HCT116 (cell line): ENCODE measurements at places on chromosomes 12 and 14. TPM values are rescaled to one million over a fixed set of nuclear protein-coding genes. Genes with fewer than 3 reads are reported as not detected.

GRCh38 chr14:41607304-41607775 lies 664 bp downstream of the LRFN5 start:
- no peak for DNase-seq

DNA sequence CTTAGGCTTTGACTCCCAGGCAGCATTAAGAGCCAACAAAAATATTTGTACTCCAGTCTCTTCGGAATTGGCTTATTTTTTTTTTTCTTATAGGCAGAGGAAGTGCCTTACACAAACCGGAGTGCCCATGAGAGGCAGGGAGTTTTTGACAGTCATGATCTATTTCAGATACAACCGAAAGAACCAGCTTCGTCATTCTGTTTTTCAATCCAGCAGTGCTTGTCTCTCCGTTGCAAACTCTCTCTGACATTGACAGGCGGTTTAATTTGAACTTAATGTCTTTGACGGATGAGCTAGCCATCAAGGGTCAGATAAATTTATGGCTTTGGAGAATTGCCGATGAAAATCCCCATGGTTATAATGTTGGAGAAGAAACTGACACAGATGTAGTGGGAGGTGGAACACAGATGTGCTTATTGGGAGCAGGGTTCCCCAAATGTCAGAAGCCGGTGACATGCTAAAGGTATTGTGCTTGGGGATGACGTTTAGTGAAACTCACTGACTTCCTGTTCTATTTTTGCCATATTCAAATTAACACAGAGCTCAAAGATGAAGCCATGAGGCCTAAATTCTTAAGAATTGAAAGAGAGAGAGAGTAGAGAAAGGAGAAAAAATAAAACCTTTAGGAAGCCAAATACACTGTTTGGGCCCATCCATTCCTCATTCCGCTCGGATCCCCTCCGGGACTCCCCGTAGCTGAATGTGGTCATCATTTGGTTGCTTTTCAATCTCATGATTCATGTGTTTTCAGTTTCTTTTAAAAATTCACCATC lies 59.7 kb downstream of the PLXNC1 start:
- DNase-seq: no peak

- DNase-seq: no peak
These were observed 993.5 kb downstream of the SLC6A15 start for GRCh38 chr12:83919081-83919480.

DNA sequence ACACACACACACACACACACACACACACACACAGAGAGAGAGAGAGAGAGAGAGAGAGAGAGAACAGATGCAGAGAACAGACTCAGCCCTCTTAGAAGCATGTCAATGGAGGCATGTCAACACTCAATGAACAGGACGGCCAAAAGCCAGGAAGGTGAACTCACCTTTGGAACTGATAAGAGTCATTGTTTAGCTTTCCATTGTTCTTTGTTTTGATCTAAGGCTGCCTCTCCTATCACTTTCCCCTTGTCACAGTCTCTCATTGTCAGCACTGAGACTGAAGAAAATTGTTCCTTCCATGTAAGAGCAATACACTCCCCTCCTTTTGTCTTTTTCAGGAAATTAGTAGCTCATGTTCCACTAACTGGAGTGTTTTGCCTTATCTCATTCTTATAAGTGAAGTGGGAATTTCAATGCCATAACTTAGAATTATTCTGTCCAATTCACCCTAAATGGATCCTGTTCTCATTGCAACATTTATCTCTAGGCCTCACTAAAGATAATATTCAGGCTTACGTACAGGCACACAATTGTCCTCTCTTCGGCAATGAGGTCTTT lies 218.0 kb downstream of the DUSP6 start:
- DNase-seq: peak; percentile 22

DNA sequence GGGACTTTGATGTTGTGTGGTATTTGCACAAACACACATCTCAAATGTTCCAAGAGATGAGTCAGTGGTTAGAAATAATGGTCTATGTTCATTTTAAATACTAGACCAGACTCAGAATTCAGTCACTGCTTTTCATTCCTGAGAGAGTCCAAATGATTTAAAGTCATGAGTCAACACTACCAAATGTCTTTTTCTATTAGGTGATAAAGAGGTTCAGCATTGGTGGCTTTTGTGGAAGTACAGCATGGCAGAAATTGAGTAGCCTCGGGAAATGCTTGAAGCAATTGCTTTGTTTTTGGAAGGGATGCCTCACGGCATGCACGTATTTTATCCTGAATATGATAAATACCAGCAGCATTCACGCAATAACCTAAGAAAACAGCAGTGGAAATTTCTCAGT lies 115.7 kb downstream of the DIO2 start:
- no peak for DNase-seq

DNA sequence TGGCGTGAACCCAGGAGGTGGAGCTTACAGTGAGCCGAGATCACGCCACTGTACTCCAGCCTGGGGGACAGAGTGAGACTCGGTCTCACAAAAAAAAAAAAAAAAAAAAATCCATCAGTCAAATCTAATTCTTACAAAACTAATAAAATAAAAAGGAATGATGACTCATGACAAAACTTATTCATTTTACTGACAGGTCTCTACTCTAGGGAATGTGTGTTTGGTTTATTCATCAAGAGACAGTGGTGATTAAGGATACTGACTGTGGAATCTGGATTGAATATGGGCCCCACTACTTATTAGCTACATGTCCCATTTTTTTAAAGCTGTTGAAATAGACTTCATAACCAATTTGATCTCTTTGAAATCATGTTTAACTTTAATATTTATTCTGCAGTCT lies 29.3 kb upstream of the GAS2L3 start:
- DNase-seq: no peak

DNA sequence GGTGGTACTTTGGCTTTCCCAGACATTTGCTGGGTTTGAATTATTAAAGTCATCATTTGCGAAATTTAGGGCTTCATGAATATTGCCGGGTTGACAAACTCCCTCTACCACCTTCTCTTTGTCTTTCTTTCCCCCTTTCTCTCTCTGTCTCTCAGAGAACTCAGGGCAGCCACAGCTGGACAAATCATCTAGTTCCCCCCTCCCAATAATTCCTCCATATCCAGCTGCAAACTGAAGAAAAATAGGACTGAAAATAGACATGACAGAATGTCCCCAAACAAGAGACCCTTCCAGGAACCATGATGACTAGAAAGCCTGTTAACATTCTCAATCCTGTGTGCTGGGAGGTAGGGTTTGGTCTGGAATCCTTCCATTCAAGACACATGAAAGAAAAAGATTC lies 67.1 kb upstream of the TBX5 start:
- no peak for DNase-seq

DNA sequence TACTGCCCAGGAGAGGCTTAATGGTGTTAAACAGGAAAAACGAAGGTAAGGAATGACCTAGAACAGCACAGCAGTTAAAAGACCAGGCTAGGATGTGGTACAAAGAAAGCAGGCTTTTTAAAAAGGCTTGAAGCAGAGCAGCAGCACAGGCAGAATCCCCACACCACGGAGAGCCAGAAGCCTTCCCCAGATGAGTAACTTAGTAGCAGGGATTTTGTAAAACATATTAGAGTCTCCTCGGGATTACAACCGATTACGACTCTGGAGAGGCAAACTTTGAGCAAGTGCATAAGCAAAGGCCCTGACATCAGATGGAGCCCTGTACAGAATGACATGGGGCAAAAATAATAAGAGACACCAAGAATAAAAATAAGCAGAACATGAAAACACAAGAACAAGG lies 37.1 kb upstream of the DHRS4 start:
- DNase-seq: no peak

- DNase-seq: no peak
These were observed 267.6 kb upstream of the SFSWAP start for GRCh38 chr12:131443019-131444000.

DNA sequence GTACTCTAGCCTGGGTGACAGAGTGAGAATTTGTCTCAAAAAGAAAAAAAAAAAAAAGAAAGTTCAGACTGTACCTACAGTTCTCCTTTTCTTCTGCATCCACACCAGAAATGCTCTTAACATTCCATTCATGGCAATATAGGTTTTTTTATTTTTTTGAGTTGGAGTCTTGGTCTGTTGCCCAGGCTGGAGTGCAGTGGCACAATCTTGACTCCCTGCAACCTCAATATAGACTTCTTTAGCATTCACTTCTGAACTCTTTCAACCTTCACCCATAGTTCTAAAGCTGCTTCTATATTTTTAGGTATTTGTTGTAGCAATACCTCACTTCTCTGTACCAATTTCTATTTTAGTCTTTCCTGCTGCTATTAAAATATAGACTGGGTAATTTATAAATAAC lies 1095.7 kb downstream of the FLRT2 start:
- no peak for DNase-seq

- peak; percentile 73 for DNase-seq
These were observed 7.1 kb upstream of the ARL1 start for GRCh38 chr12:101414533-101415119.

- DNase-seq: no peak
These were observed 132.4 kb downstream of the TGFB3 start for GRCh38 chr14:75849300-75849895.

DNA sequence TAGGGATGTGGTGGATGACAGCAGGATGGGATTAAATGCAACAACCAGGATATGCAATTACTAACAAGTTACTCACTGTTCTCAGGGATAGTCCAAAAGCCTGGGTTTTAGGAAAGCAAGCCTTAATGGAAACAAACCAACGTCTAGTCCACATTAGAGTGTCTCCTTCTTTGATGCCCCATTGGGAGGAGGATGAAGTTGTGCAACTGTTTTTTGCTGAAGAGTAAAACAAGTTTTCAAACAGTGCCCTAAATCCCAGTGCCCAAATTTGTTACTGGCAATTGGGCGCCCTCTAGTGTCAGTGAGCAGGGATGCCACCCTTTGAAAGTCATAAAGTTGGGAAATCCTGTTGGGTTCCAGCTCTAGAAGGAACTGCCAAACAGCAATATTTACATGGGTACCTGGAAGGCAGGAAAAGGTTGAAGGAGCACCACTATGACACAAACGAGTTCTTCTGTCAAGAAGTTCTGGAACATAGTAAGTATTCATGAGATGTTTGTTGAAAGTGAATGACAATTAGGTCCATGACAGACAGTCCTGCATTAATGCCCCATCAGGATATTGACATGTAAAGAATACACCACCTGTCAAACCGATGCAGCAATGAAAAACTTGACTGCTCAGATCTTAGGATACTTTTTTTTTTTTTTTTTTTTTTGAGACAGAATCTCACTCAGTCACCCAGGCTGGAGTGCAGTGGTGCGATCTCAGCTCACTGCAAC lies 11.1 kb upstream of the DPF3 start:
- peak; percentile 44 for DNase-seq

DNA sequence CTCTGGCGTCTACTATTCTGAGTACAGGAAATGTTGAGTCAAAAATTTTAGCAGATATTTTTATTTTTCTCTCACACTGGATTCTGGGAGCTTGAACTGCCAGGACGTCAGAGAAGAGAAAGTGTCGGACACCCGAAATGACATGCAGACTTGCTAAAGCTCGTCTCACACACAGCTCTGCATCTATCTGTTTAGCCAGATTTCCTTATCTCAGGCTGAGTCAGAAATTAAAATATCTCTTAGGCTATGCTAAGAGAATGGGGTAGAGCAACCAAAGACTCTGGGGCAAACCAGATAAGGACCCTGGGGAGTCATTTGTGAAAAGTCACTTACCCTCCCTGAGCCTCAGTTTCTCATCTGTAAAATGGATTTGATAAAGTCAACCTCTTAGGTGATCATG lies 1124.1 kb downstream of the VRK1 start:
- no peak for DNase-seq

GRCh38 chr12:25940886-25941285 lies 17.6 kb upstream of the RASSF8 start:
- no peak for DNase-seq

GRCh38 chr12:57726151-57726883 lies 12.2 kb downstream of the AGAP2 start:
- peak; percentile 72 for DNase-seq

GRCh38 chr12:53777936-53778644 lies 26.3 kb upstream of the CISTR start:
- DNase-seq: no peak

DNA sequence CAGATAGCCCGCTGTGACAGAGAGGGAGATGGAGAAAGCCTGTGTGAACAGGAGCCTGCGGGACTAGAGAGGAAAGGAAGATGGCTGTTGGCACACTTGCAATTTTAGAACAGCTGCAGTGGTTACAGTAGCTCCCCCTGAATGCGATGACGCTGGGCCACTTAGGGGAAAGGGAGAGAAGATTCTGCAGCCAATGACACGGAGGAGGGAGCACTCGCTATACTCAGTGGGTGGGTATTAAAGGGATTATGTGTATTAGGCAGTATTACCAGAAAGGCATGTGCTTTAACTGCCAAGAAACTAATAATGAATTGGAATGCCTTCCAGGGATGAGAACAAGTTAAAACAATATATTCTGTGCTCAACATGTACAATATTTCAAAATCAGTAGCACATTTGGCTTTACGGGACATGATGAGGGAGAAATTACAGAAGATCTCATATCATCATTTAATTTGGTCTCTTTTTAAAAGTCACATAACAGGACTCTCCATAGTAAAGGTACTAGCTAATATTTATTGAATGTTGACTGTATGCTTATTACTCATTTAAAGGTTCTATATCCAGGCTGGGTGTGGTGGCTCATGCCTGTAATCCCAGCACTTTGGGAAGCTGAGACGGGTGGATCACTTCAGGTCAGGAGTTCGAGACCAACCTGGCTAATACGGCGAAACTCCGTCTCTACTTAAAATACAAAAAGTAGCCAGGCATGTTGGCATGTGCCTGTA lies 35.9 kb upstream of the FOS start:
- no peak for DNase-seq

GRCh38 chr14:87059060-87059839 lies 933.7 kb downstream of the GALC start:
- DNase-seq: no peak

GRCh38 chr12:64992641-64993040 lies 128.5 kb downstream of the WIF1 start:
- DNase-seq: no peak

Gene SSPN
- total RNA-seq: 0.17 TPM

Gene PTPN21
- 7.6 TPM for total RNA-seq

Gene PRKAG1
- total RNA-seq: 64.6 TPM

Gene STON2
- total RNA-seq: 4.1 TPM

Gene CAPS2
- total RNA-seq: 18.3 TPM

Gene DCN
- total RNA-seq: 3.6 TPM

Gene ASB2
- not detected for total RNA-seq

Gene NID2
- total RNA-seq: 0.84 TPM

Gene KRT73
- total RNA-seq: not detected

Gene ZNF664
- total RNA-seq: 124 TPM

Gene ZDHHC17
- 25.3 TPM for total RNA-seq
